ENCODE measurements at places on chromosomes 3 and 15.

- no peak for DNase-seq
These were observed 283.9 kb downstream of the RORA start for GRCh38 chr15:60945196-60945595.

DNA sequence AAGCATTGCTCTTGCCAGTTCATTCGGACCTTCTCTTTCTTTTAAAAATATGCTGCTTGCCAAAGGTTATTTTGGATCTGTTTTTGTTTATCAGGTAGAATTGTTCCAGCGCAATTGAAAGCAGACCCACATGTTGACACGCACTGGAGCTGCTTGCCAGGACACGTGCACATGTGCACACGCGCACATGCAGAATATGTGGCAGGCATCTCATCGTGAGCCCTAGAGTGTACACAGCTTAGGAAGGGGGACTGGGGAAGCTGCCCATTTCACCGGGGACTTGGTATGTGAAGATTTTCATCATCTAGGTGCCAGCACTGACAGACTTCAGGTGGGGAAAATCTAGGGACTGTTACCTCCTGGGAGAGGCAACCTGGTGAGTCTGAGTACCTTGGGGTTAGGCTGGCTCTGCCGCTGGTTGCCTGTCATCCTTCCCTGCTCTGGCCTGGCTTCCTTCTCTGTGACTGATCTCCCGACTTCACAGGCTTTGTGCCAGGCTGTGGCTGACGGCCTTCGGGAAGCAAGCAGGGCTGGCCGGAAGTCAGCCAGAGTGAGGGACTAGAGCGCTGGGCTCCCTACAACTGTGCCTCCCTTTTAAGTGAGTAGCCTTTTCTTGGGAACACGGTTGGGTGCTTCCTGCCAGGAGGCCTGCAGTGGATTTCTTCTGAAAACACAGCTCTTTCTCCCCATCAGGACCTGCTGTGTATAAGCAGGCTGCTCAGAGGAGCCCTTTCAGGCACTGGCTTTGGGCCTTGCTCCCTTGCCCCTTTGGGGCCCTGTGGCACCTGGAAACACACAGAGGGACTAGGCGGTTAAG is 129.3 kb downstream of the EEFSEC start:
- no peak for DNase-seq

DNA sequence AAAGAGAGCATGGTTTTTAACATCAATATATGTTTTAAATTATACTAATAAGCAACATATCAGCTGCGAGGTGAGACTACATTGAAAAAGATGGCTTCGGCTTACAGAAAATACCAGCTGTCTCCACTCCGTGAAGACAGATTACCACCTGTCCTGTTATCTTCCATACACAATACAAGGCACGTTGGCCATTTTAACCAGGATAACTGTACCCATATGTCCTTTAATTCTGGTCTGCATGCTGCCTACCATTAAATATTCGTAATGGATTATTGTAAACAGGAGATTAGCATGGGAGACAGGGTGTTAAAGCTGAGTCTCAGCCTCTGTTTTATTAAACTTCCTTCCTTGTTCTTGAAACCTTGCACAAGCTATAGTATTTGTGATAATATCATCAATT is 855.5 kb downstream of the ROBO1 start:
- DNase-seq: no peak

DNA sequence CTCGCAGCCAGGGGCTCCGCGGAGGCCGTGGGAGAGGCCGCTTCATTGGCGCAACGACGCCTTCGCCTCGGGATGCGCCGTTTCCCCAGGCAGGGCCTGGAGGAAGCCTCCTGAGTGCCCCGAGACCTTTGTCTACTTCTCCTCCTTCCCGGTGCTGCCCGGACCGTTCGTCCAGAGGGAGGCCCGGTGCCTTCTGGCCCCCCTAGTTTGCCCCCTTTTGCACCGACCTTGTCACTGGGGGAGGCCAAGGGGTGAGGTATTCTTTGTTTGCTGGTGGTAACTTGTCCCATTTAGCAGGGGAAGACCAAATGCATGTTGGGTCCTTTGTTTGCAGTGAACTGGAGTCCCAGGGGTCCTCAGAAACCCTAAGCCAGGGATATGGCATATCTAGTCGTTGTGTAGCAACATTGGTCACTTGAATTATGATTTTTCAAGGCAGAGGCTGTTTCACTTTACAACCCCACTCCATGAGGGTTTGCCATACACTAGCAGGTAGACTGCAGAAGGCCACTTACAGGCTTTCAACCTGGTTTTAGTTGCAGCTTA is 615 bp downstream of the DHX30 start:
- DNase-seq: no peak

DNA sequence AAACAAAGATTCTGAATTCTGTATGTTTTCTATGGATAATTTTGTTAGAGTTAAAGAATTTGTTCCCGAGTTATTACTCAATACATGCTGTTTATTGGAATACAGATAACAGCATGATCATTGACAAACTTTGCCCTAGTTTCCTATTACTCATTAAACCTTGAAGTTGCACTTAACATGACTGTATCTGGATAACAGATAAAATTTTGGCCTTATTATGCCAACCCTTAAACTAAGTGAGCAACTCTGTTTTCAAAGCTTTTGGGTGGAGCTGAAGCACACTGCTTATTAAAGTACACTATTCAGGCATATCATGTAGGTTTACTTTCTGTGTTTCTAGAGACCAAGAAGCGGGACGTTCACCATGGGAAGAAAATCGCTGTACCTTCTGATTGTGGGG is at the start of gene AADAC:
AADAC (plus strand) TSS at position 318 of the 400 bp plus-strand sequence; CDS start at position 365, 47 bp downstream.
- no peak for DNase-seq

GRCh38 chr3:141276398-141276797 is 44.8 kb downstream of the PXYLP1 start:
- no peak for DNase-seq

DNA sequence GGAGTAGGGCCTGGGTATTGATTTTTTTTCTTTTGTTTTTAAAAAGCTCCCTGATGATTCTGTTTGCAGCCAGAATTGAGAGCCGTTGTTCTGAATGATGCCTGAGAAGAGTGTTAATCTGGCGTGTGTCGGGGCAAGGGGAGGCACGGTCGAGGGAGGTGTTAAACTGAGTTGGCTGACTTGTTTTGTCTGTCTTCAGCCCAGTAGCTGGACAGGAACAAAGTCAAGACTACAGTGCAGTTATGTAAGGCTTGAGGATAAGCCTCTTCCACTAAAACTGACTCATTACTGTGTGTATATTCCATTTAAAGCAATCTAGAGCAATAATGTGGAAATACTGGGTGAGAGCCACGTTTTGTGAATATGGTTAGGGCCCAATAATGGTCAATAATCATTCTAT is 119.0 kb upstream of the DLG1 start:
- no peak for DNase-seq

DNA sequence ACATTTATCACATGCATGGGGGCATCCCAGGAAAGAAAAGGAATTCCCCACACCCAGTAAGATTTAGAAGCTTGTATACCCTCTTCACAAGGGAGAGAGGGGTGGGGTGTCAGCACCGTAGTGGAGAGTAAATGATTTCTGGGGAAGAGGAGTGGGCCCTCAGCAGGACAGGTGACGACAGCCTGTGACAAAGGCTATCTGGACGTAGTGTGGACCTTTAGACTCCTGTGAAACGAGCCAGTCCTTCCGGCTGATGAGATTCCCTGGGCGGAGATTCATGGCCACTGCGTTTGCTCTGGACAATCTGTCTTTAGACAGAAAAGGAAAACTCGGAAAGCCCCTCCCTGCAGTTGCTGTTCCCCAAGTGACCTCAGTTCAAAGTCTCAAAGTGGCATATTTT is 1.7 kb upstream of the FAM3D start:
- no peak for DNase-seq

DNA sequence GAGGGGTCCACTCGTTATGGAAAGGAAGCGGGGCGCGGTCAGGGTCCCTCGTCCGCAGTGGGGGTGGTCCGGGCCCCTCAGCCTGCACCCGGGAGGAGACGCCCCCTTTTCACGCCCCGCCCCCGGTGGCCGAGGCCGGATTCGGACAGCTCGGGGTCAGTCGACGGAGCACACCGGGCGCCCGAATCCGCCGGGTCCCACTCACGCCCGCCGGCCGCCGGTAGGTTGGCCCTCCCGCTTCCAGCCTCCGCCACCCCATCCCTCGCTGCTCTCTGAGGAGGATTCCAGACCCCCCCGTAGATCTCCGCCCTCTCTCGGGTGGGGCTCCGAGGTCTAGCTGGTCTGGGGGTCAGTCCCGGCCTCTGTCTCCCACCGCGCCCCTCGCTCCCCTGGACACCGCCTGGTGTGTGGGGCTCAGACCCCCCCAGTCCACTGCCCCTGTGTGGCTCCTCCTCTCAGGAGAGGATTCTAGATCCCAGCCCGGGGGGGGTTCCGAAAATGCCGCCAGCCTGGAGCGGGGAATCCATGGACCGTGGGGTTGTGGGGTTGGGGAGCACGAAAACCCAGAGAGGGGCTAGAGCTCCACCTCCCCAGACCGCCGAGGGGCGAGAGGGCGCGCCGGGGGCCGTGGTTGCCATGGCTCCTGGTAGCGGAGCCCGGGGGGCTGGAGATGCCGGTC is 725 bp downstream of the CHL1 start:
- DNase-seq: no peak

GRCh38 chr15:78007211-78007931 is 70.1 kb downstream of the TBC1D2B start:
- no peak for DNase-seq
